Activated naive CD4-positive, alpha-beta T cell treated with anti-CD3 and anti-CD28 coated beads for 36 hours (primary cell): ENCODE measurements at places on chromosomes 3 and 15.

DNA sequence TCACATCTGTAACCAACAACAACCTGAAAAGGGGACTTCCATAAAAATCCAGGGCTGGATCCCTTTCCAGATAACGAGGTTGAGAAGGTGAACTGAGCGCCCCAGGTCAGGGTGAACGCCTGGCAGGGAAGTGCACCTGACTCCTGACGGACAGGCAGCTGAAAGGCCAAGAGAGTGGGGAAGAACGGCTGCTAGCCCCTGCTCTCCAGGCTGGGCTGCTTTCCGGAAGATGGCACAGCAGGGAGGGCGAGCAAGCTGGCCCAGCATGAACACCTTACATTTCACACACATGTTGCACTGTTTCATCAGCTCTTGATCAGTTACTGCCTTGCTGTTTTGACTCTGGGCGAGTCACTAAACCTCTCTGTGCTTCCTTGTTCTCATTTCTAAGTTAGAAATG lies 127.2 kb upstream of the IQSEC1 start:
- DNase-seq, result no peak

- no peak for DNase-seq
Observed at GRCh38 chr3:141686466-141687291, 51.4 kb upstream of the RNF7 start.

DNA sequence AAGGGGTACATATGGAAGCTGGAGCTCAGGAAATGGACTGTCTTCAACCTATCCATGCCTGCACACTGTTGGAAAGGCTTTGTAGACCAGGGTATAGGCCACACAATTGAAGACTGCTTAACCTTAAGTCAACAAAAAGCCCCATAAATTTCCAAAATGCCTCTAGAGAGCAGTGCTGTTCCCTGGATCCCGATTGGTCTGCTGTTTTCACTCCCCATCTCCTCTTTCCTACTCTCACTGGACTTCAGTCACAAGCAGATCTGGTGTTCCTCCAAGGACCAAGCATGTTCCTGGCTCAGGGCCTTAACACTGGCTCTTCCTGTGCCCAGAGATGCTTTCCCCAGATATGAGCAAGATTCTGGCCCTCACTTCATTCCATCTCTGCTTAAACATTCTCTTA lies 22.8 kb upstream of the LRRC34 start:
- no peak for DNase-seq

DNA sequence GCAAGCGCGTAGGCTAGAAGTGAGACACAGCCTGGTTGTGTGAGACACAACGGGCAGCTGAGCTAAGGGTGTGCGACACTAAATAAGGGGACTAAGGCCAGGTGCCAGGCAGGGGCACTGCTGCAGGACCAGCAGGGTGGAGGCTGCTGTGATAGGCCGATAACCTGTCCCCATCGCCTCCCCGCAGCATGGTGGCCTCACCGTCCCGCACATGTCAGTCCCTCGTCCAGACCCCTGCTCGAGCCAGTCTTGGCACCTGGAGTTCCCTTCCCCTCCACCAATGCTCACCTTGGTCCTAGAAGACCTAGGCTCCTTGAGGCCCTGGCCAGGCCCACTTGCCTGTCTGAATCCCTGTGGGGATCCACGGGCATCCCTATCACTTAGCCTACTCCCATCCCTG lies 96.1 kb downstream of the HMG20A start:
- DNase-seq, result no peak

GRCh38 chr3:181487236-181487978 lies 224.3 kb upstream of the SOX2 start:
- DNase-seq, result no peak

GRCh38 chr3:24151594-24151993 lies 206.5 kb downstream of the NR1D2 start:
- DNase-seq, result no peak

DNA sequence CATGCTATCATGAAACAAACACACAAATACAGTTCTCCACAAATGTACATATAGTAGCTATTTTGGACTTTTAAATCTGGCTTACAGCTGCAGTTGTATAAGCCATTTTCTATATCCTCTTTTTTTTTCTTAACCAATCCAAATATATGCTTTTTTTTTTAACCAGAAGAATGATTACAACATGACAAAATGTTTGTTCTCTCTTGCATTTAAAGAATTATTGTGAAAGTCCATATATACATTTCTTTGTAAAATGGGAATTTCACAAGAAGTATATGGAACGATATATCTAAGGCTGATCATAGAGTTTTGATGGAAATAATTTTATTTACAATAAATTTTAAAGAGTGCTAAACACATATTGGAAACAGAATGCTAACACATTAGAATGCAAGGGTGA lies 95.6 kb downstream of the CD200R1L start:
- DNase-seq, result no peak

DNA sequence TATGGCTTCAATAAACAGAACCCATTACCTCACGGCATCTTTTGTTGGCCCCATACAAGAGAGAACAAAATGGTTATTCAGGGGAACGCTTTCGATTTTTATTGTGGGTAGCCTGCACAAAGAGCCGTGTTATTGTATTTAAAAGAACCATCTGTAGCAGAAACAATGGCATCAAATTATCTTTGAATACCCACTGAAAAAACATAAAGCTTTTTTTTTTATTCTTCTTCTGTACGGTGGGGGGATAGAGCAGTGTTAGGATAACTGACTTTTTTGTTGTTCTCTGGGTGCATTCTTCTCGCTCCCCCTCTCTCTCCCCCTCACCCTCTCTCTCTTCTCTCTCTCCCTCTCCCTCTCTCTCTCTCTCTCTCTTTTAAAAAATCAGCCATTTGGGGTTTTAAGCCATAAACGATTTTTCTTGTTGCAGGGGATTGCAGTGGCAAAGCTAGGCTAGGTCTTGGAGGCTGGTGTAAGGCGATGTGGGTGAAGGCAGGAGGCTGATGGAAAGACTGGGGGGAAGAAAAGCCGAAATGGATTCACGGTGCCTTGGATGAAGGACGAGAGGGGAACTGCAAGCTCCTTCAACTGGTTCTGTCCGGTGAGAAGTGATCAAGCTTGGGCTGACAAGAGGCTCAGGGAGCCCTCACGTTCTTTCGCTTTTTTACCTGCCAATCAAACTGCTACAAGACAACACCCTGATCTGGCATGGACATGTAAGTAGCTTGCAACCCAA lies 12.4 kb upstream of the SOX2 start:
- DNase-seq, result no peak

DNA sequence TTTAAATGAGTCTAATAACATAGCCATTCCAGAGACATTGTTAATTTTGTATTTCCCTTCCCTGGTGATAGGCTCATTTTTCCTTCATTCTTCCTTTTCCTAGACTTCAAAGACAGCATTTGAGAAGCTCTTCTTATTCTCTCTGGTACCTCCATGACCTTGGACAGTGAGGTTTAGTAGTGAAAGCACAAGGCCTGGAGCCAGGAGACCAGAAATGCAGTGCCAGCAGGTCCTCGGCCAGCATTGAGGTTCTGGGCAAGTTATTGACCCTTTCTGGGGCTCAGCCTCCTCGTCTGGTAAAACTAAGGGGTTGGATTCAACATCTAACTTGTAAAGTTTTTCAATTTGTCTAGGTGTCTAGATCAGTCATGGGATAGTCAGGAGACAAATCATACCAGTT lies 146.9 kb downstream of the SV2B start:
- no peak for DNase-seq

GRCh38 chr15:95832668-95833067 lies 497.8 kb upstream of the NR2F2 start:
- DNase-seq, result no peak
